ENCODE measurements at places on chromosomes 13 and 19.

GRCh38 chr19:54451997-54452396 lies 3.0 kb downstream of the LENG8 start:
- no peak for DNase-seq

DNA sequence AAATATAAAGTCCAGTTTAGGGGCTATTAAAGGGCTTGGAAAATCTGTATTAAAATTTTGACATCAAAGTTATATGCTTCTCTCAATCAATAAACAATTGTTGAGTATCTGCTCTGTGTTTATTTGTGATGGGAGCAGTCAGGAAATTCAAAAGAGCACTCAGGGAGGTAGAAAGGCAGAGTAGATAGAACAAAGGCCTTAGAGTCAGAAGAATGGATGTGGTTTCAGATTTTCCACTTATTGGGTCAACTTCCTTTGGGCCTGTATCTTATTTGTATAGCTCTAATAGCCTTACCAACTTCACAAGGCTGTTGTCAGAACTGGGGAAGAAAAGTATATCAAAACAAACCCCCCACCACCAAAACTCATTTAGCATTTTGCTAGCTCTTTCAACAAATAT lies 302.6 kb downstream of the SPRY2 start:
- no peak for DNase-seq

GRCh38 chr13:73055813-73056564 lies 2.8 kb upstream of the KLF5 start:
- DNase-seq: no peak

DNA sequence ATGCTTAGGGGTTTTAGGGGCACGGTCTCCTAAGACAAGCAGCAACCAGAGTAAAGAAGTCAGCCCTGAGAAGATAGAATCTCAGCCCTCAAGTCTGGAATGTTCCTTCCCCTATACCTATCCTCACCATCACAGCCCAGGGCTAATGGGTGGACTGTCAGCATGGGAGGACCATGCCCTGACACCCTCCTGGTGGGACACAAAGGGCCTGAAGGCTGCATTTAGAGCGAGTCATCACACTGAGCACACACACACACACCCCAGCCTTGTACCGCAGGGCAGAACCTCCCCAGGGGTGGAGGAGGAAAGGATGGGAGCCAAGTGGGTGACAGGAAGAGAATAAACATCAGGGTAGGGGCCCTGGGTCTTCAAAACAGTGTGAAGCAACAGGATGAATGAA lies 174.8 kb upstream of the SERP2 start:
- no peak for DNase-seq

GRCh38 chr13:26656919-26657318 lies 99.4 kb downstream of the WASF3 start:
- no peak for DNase-seq

DNA sequence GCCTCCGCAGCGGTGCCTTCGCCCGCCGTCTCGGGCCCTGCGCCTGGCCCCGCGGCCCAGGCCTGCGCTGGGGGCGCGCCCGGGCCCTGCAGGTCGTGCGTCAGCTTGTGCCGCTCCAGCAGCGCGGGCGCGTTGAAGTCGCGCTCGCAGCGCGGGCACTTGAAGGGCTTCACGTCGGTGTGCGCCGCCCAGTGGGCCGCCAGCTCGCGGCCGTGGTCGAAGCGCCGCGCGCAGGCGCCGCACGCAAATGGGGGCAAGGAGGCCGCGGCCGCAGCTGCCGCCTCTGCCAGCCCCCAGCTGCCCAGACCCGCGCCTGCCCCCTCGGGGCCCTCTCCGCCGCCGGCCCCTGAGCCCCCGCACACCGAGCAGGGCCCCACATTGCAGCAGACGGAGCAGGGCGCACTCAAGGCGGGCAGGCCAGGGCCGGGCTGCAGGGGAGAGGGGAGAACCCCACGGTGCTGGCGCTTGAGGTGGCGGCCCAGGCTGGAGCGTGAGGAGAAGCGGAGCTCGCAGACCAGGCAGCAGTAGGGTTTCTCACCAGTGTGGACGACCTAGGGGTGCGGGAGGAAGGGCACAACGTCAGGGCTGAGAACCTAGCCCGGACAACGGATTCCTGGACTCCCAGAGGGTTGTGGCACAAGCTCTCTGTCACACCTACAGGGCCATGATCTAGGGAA lies 6.1 kb downstream of the FIZ1 start:
- DNase-seq: no peak

- DNase-seq: no peak
Measured at GRCh38 chr13:47334173-47334572, 437.3 kb upstream of the HTR2A start.

DNA sequence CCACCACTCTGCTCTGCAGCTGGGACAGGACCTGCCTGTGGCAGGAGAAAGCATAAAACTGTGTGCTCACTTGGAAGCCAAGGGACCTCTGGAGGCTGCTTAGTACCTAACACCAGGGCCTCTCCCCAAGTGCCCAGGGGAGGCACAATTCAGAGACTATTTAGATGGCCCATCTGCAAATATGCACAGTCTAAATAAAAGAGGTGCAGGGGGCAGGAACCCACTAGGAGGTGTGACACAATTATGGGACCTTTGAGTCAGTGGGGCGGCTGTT lies 32.6 kb upstream of the EPHX3 start:
- no peak for DNase-seq

GRCh38 chr19:49119411-49120324 lies at the start of gene PPFIA3:
Gene PPFIA3, plus strand, starts transcription at chr19:49119544. Its CDS starts 8,330 bp downstream, at chr19:49127874.
- no peak for DNase-seq

GRCh38 chr13:31105020-31105795 lies 56.5 kb downstream of the HSPH1 start:
- no peak for DNase-seq

- peak; percentile 17 for DNase-seq
Measured at GRCh38 chr13:100506154-100506553, 82.4 kb downstream of the GGACT start.

GRCh38 chr13:30078059-30078458 lies 227.6 kb upstream of the UBL3 start:
- DNase-seq: no peak

- DNase-seq: no peak
Measured at GRCh38 chr13:56530096-56530495, 610.6 kb upstream of the PRR20A start.

DNA sequence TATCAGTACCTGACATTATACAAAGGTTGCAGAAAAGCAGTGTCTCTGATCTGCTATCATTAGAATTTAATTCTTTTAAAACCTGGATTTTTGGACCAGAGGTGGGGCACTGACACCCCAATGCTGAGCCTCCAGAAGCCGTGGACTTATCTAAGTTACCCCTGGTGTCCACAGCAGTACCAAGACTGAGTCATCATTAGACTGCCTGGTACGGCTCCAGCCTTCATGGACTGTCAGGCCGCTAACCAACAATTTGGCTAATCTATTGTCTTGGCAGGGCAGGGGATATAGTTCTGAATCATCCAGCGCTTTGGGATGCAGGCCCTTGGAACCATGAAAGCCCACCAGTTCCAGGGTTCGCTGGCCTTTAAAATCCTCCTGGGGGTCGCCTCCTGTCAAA lies 78.3 kb downstream of the TSHZ3 start:
- DNase-seq: no peak

DNA sequence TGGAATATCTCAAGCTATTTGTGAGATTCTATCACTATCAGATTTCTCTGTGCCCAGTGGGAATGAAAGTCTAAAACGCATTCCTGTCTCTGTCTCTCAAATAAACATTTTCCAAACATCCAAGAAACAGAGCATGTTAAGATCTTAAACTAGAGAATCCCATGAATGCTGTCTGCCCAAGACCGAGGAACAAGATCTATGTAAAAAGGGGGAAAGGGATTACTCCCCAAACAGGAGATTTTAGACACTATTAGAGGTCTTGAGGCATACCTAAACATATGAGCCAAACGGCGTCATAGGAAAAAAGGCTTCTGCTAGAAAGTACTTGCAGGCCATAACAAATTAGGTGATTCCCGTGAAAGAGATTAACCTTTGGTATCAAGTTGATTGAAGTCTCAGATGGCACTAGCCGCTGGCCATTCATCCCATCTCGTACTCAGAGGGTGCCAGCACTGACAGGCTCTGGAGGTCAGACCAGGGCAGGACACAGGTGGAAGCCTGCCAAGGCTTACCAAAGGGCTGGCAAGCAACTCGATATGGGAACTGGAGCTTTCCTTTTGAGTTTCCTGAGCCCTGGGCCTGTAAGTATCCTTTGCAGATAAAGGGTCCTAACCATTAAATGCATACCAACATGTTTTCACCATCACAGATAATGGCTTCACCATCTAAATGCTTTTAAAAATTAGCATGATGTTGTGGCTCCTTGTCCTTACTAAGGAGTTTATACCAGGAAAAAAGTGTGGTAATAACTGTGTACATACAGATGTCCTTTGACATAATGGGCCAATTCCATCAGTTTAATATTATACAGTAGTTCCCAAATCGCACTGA lies 225.2 kb downstream of the FOXO1 start:
- no peak for DNase-seq

- no peak for DNase-seq
Measured at GRCh38 chr19:1418951-1419738, 11.8 kb downstream of the DAZAP1 start.

DNA sequence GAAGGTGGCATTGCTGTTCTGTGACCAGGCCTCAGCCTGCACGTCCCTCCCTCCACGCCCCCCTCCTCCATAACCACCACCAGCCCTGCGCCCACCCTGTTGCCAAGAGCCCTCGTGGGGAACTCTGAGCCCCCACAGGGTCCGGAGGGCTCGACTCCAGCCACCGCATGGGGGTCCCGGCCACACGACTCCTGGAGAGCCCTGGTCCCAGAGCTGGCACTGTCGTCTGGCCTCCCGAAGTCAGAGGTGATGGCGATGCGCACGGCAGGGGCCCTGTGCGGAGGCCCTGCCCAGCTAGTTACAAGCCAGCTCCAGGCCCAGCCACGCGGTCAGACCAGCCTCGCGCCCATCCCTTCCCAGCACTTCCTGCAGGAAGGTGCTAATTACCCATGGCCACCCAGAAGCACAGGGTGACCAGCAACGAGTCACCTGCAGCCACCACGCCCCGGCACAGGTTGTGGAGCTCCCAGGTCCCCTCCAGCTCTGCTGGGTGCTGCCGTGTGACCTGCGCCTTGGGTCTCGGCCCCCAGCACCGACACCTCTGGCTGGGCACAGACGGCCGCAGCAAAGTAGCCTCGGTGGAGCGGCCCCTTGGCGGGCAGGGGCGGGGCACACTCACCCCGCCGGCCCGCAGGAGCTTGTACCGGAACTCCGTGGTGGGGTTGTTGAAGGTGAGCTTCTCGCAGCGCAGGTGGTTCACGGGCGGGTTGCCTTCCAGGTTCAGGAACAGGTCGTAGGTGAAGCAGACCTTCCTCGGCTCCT lies 49.6 kb downstream of the MLLT1 start:
- no peak for DNase-seq

DNA sequence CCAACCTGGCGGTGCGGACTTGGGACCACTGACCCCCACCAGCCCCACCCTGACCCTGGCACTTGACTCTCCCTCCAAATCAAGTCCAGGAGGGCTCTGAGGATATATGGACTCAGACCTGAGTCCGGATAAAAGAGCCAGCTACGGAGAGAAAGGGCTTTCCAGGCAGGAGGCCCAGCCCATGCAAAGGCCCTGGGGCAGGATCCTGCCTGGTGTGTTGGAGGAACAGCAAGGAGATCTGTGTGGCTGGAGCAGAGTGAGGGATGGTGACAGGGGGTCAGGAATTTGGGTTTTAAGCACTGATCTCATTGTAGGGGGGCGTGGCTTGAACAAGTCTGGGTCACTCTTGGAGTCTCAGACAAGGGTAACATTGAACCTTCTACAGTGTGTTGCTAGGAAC lies 474 bp upstream of the ZNRF4 start:
- no peak for DNase-seq

DNA sequence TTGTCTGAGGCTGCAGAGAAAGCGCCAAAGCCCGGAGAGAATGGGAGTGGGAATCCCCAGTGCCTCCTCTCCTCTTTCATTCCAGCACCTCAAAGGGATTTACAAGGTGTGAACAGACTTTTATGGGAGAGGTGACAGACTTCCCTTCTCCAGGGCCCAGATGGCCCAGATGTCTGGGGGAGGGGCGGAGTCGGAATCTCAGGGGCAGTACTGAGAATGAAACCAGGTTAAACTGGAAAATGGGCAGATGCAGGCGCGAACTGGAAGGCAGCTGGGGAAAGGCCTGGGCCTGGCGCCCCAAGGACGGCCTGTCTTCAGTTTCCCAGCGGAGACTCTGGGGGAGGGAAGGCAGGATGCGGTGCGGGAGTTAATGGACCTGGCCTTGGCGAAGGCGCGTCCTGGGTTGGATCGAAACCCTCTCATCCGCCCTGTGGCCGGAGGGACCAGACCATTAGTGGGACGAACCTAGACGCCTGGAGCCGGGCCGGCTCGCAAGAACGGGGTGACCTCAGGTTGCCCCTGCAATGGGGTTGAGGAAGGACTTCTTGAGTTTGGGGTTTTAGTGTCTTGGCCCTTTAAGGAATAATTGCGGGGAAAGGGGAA lies 592 bp upstream of the TRIP10 start:
- DNase-seq: no peak

- DNase-seq: no peak
Measured at GRCh38 chr19:58397533-58398037, 2.1 kb downstream of the RNF225 start.

Measured in activated CD4-positive, CD25-positive, alpha-beta regulatory T cell treated with anti-CD3 and anti-CD28 coated beads, Interleukin-2, amount 50 U/mL, for 16 hours (primary cell).